ENCODE measurements at places on chromosomes 12 and 14.

DNA sequence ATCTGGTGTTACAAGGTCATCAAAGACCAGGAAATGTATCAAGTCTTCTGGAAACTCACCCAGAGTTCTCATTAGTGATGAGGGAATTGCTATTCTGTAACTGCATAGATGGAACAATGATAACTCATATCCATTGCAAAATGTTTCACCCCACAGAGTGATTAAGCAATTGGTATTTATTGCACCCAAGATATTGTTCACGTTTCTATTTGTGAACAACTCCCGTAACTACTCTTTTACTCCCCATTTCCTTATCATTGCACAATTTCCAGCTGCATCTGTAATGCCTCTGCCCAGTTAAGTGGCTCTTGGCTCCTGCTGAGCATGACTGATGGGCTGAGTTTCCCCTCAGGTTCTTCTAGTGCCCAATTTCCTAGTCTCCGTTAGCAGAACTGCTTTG, 108.7 kb upstream of the PRICKLE1 start:
- DNase-seq = no peak

GRCh38 chr14:85873006-85873405, 343.1 kb downstream of the FLRT2 start:
- no peak for DNase-seq

DNA sequence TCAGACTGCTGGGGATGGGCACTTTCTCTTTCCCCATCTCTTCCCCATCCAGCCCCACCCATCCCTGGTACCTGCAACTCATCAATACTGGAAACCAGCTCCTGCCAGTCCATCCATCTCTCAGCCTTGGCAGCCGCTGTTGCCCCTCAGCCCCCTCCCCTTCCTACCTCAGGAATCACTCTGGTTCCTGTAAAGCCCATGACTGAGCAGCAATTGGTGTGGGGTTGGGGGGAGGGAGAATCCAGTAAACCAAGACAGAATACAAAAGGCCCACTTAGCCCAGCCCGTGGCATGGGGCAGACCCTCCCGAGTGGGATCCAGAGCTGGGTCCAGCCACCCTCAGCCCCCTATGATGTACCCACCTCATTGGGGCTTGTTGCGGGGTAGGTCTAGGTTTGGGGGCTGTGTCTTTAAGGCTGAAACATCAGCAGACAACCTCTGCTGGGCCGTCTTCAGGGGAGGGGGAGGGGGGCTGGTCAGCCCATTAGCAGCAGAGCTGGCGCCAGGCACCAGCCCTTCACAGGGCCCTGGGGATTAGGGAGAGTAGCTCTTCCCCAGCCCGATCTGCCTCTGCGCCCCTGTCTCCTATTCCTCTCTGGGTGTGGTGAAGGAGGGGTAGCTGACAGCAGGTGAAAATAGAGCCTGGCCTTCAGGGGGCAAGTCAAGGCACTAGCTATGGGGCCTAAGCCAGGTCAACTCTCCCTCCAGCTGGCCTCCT, 702 bp upstream of the PRPH start:
- no peak for DNase-seq

DNA sequence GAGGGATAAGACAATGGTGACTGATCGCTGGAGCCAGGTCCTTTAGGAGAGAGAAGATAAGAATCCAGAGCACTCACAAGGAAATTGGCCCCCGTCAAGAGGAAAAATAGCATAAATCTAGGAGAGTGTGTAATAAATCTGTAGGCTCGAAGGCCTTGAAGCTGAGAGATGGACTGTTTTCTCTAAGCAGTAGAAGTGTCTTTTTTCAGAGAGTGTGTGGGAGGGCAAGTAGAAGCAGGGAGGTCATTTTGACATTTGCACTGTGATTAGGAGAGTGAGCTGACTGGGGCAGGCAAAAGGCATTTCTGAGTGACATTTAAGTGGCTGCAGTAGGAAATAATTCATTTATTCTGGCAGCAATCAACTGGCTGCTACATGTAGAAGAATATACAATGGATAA, 78.0 kb upstream of the DDHD1 start:
- DNase-seq = no peak

DNA sequence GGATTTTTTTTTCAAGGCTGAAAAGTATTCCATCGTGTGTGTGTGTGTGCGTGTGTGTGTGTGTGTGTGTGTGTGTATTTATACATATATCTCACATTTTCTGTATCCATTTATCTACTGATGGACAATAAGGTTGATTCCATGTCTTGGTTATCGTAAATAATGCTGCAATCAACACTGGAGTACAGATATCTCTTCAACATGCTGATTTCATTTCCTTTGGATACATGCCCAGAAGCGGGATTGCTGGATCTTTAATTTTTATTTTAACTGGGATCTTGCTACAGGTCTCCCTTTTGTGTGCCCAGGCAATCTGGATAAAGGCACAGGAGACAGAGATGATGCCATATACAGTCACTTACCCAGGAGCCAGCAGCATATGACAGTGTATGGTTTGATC, 338.1 kb downstream of the SOX5 start:
- DNase-seq = no peak

DNA sequence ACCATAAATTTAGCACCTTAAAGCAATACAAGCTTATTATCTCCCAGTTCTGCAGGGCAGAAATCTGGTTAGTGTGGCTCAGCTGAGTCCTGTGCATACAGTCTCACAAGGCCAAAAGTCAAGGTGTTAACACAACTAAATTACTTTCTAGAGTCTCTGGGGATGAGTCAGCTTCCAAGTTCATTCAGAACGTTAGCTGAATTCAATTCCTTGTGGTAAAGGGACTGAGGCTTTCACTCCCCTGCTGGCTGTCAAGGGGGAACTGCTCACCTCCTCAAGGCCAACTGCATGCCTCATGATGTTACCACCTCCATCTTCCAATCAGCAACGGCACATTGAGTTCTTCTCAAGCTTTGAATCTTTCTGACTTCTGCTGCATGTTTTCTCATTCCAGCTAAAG, 27.6 kb downstream of the EML5 start:
- DNase-seq = no peak

GRCh38 chr12:115639648-115640012, 637.9 kb downstream of the MED13L start:
- no peak for DNase-seq

DNA sequence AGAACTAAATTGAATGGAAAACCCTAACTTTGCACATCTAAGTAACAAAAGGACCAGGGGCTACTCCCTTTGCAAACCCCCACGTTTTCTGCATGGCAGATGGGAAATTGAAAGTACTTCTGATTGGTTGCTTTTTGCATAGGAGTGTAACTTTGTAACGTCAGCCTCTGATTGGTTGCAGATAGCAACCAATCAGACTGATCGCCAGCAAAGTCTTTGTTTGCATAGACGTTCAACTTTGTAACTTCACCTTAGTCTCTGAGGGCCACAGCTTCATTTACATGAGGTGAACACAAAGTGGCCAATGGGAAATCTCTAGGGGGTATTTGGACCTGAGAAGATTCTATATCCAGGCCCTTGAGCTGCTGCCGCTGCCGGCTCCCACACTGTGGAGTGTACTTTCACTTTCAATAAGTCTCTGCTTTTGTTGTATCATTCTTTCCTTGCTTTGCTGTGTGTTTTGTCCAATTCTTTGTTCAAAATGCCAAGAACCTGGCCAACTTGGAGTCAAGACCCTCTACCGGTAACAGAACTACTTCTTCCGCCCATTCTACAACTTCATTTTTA, 102.5 kb upstream of the PRICKLE1 start:
- DNase-seq = no peak

DNA sequence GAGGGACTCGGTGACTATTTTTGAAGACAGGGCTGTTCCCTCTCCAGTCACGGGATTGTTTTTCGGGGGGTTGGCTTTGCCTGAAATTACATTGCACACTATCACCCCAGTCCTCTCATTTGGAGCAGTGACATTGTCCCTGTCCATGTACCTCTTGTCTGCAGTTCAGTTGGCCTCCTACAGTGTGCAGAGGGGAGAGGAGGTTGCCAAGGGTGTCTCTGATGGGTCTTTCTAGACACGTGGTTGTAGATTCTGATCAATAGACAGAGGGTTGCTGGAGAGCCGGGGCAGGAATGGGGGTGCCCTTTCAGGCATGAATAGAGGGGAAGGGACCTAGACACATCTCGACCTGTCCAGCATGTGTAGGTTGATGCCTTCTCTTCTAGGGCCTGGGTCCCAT, 1.2 kb downstream of the TMEM120B start:
- no peak for DNase-seq

DNA sequence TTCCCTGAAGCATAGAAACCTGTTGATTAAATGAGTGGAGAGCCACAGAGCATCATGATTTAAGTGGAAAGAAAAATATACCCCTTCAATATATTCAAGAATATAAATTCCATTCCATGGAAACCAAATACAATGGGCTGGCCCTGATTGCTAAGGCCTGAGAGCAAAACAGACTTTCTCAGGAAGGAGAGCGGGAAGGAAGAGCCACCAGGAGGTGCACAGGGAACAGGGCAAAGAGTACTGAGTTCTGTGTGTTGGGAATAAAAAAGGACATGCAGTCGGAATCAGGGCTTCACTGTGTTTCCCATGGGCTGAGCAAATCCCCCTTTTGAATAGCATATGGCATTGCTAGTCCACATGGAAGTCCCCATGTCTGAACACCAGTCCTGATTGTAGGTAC, 69.7 kb upstream of the PLEKHG3 start:
- DNase-seq = no peak

- DNase-seq = no peak
These were observed 15.0 kb upstream of the ORAI1 start for GRCh38 chr12:121611306-121611705.

DNA sequence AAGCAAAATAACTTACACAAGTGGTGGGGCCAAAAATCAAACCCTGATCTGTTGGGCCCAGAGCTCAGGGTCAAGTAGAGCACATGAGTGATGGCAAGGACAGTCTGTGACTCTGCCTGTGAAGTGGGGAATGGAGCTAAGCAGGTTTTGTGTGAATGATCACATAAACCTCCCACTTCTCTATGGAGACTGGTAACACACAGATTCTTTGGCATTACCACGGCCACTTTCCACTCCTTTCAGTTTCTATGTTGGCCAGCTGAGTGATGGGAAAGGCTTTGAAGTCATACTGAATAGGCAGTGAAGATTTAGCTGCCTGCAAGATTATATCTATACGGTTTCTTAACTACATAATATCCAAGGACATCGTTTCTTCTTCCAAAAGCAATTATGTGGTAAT, 97.9 kb downstream of the ARMH4 start:
- no peak for DNase-seq

GRCh38 chr12:42299392-42300308, 26.2 kb downstream of the ZCRB1 start:
- no peak for DNase-seq

DNA sequence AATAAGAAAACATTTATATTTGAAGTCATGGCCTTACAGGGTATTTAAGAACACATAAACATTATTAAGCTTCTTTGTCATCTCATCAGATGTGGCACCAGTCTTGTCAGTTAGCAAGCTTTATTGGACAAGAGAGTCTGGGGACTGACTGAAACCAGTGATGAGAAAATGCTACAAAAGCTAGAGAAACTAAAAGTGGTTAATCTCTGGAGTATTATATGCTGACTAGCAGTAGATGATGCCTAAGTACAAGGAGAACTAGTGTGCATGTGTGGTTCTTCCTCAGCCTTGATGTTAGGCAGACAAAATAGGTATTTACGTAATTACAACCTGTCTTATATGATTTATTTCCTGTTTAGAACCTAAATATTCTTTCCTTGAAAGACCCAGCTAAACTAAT, 176.5 kb downstream of the CPNE8 start:
- no peak for DNase-seq

DNA sequence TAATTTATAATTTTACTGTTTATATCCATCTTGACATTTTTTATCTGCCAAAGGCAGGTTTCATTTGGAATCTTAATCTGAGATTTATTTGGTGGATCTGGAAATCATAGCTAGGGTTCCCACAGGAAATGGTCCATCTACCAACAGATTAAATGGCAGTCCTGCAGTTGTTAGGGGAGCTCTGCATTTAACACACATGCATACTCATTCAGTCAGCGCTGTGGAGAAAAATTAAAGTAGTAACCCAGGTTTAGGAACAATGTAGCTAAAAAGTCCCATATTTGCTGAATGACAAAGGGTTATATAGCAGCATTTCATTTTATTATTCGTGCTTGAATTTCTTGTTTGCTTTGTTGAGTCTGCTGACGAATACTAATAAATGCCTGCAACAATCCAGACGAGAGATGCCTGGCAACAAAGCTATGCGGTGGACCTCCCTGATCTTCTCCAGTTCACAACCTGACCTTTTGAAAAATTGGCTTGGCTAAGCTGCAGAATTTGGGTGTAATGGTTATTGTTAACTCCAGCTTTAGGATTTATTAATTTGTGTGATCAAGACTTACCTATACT, 59.8 kb downstream of the MIPOL1 start:
- DNase-seq = no peak

- no peak for DNase-seq
These were observed 726.2 kb downstream of the SLC6A15 start for GRCh38 chr12:84186433-84186832.

DNA sequence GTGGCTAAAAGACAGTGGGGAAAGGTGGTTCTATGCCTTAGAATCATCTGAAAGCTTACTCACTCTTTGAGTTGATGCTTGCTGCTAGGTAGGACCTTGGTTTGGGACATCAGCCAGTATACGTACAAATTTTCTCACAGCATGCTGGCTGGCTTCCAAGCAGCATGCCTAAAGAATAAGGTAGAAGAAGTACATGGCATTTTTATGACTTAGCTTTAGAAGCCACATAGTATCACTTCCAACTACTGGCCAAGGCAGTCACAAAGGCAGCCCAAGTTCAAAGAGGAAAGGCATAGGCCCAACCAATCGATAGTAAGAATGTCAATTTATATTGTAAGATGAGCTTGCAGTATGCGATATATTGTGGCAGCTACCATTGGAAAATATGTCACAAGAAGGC, 284.2 kb upstream of the CAND1 start:
- no peak for DNase-seq

GRCh38 chr12:124564971-124565491, 2.4 kb downstream of the NCOR2 start:
- DNase-seq = no peak

- DNase-seq = no peak
These were observed 5.2 kb downstream of the KCNJ8 start for GRCh38 chr12:21769307-21769706.

DNA sequence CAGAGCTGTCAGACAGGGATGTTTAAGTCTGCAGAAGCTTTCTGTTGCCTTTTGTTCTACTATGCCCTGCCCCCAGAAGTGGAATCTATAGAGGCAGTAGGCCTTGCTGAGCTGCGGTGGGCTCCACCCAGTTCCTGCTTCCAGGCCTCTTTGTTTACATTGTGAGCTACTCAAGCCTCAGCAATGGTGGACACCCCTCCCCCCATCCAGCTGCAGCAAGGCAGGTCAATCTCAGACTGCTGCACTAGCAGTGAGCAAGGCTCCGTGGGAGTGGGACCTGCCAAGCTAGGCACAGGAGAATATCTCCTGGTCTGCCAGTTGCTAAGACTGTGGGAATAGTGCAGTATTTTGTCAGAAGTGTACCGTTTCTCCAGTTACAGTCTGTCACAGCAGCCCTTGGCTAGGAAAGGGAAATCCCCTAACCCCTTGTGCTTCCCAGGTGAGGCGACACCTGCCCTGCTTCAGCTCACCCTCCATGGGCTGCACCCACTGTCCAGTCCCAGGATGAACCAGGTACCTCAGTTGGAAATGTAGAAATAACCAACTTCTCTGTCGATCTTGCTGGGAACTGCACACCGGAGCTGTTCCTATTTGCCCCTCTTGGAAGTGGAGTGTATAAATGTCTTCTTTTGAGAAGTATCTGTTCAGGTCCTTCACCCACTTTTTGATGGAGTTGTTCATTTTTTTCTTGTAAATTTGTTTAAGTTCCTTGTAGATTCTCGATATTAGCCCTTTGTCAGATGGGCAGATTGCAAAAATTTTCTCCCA, 213.5 kb upstream of the SLC38A2 start:
- no peak for DNase-seq

GRCh38 chr12:108640802-108641445, 7.2 kb upstream of the SELPLG start:
- DNase-seq = no peak

Data from NCI-H1048 (cell line).